ENCODE measurements at places on chromosomes 7 and 10. TPM values are rescaled to one million over a fixed set of nuclear protein-coding genes. Genes with fewer than 3 reads are reported as not detected.

GRCh38 chr10:8137726-8138125 lies 83.2 kb downstream of the GATA3 start:
- no peak for DNase-seq

DNA sequence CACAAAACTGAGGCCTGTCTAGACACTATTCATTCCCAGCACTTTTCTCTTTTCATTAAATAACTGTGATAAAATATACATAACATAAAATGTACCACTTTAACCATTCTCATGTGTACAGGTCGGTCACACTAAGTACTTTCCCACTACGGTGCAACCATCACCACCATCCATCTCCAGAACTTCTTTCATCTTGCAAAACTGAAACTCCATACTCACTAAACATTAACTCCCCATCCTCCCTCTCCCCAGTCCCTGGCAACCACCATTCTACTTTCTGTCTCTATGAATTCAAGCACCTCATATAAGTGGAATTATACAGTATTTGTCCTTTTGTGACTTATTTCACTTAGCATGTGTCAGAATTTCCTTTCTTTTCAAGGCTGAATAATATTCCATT lies 53.0 kb downstream of the ARHGAP12 start:
- DNase-seq = no peak

DNA sequence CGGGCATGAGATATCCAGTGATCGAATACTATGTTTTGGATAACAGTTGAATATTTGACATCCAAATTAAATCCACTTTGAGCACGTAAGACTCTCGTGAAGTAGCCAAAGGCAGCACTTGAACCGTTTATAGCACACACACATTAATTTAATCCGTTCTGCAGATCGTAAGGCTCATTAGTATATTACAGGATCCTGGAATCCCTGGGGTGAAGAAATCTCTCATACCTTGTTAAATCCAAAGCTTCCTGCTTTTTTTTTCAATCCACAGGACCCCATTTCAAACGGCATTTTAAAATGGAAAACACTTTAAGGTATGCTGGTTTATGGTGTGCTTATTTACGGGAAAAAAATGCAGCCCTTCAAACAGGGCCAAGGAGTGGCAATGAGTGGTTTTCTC lies 158.4 kb upstream of the ADARB2 start:
- no peak for DNase-seq

GRCh38 chr7:138684340-138684739 lies 16.8 kb downstream of the SVOPL start:
- DNase-seq = no peak

DNA sequence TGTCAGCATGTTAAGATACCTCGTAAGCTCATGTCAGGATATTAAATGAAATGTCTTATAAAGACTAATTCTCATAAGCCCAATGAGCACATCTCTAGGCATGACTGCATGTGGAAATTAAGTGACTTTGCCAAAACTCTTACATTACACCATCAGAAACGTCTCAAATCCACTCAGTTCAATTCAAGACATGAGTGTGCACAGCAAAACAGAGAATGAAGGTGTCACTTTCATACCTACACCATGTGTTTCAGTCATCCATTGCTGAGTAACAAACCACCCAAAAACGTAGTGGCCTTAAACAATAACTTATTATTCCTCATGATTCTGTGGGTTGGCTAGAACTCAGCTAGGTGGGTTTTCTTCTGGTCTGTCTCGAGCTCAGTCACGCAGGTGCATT lies 99.8 kb downstream of the ATE1 start:
- DNase-seq = no peak

DNA sequence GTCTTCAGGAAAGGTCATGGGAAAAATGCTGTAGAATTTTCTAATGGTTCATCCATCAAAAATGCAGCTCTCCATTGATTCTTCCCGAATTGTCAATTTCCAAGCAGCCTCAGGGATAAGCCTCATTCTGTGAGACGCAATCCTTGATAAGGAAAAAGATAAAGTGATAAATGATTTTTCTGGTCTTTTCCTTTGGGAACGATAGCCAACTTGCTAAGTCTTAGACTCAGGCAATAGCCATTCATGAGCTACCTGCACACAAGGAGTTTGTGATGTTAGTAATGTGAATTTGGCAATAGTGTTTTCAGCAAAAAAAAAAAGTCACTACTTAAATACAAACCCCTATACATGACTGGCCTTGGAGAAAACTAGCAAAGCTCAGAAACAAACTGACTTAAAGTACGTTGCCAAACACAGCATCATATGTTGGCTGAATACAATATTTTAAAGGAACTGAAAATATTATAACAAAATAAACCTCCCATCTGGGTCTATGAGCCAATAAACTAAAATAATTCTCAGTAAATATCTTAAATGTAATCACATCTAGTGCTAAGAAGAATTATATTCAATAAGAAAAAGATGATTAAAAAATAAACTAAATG lies 75.5 kb downstream of the KLF6 start:
- DNase-seq = no peak

GRCh38 chr10:5949009-5949759 lies 28.2 kb downstream of the IL15RA start:
- no peak for DNase-seq

DNA sequence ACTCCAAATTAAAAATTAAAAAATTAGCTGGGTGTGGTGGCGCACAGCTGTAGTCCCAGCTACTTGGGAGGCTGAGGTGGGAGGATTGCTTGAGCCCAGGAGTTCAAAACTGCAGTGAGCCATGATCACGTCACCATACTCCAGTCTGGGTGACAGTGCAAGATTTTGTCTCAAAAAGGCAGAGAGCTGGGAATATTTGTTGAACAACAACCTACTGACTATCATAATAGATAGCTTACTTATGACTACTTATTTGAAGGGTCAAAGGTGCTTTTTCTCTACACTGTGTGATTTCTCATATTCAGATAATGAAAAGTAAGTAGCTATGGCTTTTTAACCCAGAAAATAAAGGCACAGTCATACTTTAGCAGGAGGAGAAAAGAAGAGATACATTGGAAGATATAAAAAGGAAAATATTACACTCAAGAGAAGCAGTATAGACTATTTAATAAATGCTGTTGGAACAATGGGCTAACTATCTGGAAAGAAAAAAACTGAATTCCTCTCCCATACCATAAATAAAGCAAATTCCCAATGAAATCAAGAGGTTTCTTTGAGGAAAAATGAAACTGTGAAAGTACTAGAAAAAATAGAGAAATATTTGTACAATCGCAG lies 6.7 kb downstream of the GSDME start:
- no peak for DNase-seq

- no peak for DNase-seq
Observed at GRCh38 chr7:145224775-145225174, 388.9 kb upstream of the TPK1 start.

The GBX1 gene
- polyA plus RNA-seq = not detected

The RAB19 gene
- 2.9 TPM for polyA plus RNA-seq

The LIPM gene
- polyA plus RNA-seq = not detected

Data from right renal cortex interstitium (tissue), 3 donors.